ENCODE measurements at places on chromosomes 16 and 17. TPM values are rescaled to one million over a fixed set of nuclear protein-coding genes. Genes with fewer than 3 reads are reported as not detected.

Gene HCRT
- total RNA-seq, result not detected

Gene NPIPB13
- total RNA-seq, result 4.0 TPM

Gene BIRC5
- 129 TPM for total RNA-seq

Gene TLCD3B
- total RNA-seq, result not detected

Gene ZNF768
- total RNA-seq, result 35.2 TPM

Gene PDIA2
- total RNA-seq, result not detected

Gene FNDC8
- not detected for total RNA-seq

Gene HSPB9
- total RNA-seq, result not detected

Gene SLC6A2
- total RNA-seq, result not detected

Gene GAST
- total RNA-seq, result not detected

Gene TBX21
- total RNA-seq, result not detected

Gene CCDC154
- not detected for total RNA-seq

Gene SMIM5
- 0.63 TPM for total RNA-seq

Gene KCTD11
- 9.8 TPM for total RNA-seq

Gene AXIN2
- 1.4 TPM for total RNA-seq
